Head of caudate nucleus (tissue), 42 donors: ENCODE measurements at places on chromosomes 3 and 15.

GRCh38 chr3:177335728-177336127 lies 138.4 kb upstream of the TBL1XR1 start:
- DNase-seq = no peak

- DNase-seq = no peak
These were observed 36.2 kb downstream of the ZNF589 start for GRCh38 chr3:48276911-48277641.

GRCh38 chr15:30973379-30973778 lies 18.0 kb downstream of the MTMR10 start:
- peak; percentile 51 for DNase-seq

GRCh38 chr15:41876007-41876406 lies 17.8 kb downstream of the SPTBN5 start:
- no peak for DNase-seq

DNA sequence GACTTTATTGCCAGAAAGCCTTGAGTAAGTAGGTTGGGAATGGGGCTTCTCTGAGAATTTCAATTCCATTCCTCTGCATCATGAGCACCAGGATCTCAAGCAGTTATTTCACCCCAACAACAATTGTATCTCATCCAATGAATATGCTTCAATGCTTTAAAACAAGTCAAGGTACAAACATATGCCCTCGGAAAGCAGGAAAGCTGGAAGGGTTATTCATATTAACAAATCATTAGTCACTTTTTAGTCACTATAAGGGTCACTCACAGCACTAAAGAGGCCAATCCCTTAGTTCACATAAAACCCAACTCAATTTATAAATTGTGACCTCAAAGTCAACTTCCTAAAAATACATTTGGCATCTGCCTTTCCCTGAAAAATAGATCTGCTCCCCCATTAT lies 16.2 kb downstream of the MB21D2 start:
- no peak for DNase-seq

- no peak for DNase-seq
These were observed 68.1 kb downstream of the SYNM start for GRCh38 chr15:99172989-99173388.

DNA sequence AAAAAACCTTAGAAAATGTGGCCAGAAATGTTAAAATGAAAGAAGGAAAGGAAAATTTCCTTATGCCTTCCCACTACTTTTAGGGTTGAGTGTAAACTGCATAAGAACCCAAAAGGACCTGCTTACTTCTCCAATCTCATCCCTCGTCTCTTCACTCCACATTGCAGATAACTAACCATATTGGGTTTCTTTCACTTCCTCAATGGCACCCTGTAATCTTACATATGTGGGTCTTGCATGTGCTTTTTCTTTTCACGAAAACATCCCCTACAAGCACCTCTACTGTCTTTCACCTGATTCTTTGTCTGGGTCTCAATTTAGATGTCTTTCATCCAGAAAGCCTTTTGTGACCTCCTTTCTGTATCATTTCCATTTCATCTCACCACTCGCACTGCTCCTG lies 23.1 kb downstream of the EOMES start:
- no peak for DNase-seq

DNA sequence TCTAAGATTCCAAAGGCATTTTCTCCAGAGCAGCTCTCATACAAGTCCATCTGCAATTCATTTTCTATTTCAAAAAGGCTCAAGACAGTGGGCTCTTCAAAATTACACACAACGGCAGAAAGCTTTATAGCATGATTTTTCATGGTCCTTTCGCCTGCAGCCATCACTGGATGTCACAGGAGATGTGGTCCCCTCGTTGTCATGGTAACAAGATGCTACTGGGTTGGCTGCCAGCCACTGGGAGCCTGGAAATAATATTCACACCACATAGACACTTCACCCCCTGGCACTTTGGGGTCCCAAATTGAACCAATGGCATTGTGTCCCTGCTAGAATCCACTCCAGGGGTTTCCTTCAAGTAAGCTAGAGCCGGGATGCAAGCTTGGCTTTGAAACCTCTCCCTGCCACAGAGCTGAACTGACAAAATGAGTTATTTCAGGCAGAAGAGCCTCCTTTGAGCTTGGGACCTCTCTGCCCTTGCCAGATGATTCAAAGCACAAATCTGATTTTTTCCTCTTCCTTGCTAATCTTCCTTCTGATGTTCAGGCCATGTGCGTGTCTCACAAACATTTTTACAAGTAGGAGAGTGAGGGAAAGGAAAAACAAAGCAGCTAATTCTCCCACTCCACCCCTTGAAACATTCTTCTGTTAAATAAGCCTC lies 512.6 kb upstream of the ADAMTS9 start:
- DNase-seq = no peak

- no peak for DNase-seq
These were observed 233.5 kb upstream of the WNT5A start for GRCh38 chr3:55720614-55721013.

GRCh38 chr3:101259485-101260341 lies 60.7 kb downstream of the IMPG2 start:
- DNase-seq = no peak

GRCh38 chr15:45106002-45106790 lies 7.8 kb downstream of the DUOX2 start:
- DNase-seq = no peak

DNA sequence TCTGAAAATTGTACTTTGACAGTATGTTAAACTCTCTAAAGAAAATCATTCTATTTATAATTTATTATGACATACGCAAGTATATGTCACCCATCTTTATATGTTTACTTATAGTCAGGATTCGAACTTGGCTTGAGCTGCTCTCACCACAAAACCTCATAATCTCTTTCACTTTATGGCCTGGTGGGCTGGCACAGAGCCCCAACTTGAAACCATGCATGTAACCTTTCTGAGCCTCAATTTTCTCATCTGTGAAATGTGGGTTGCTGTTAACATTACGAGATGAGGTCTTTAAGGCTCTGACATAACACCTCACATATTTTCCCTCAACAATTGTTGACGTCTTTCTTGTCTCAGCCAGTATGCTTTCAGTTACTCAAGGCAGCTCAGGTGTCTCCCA lies 69.4 kb upstream of the PFN2 start:
- DNase-seq = no peak

DNA sequence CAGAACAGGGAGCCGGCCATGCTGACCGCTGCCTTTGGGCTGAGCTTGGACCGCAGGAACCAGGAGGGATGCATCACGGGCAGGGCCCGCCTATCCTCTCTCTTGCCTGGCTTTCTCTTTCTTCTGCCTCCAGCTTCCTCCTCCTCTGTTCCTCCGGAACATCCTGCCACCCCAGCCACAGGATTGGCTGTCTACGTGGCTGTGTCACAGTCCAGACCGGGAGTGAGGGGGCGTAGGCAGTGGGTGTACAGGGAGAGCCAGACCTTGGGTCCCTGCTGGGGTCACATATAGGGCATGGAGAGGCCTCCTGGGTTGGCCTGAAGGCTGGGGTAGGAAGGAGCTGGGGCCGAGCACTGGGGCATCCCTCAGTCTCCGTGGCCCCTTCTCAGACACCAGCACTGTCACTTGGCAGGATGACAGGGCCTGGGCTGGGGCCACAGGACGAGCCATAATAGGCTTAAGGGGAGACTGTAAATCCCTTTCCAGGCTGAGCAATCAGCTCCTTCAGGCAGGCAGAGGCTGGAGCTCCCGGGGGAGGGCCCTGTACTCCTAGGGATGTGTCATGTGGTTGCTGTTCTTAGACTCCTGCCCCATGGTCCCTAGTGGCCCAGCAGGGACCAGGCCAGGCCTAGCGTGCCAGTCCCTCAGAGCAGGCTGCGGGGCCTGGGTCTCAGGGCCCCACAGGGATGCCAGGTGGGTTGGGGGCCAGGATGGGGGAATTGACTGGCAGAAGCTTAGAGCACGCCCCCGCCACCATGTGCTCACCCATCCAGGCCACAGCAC lies 25.4 kb downstream of the LINGO1 start:
- no peak for DNase-seq

DNA sequence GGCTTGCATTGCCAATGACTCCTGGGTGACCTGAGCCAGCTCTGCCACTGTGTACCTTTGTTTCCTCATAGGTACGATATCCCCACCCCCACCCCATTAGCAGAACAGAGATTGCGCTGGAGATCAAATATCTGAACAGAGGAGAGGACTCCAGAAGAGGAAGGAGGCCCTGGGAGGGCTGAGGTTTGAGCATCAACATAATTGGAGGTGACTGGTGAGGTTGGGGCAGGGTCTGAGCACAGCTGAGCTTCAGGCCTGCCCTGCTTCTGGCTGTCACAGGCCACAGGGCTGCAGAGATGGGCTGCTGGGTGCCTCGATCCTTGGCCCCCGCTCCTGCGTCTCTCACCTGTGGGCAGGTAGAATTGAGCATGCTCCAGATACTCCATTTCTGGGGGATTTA lies 21.3 kb upstream of the CACNA2D2 start:
- DNase-seq = no peak

- no peak for DNase-seq
These were observed 92.3 kb upstream of the TJP1 start for GRCh38 chr15:29914511-29914926.

DNA sequence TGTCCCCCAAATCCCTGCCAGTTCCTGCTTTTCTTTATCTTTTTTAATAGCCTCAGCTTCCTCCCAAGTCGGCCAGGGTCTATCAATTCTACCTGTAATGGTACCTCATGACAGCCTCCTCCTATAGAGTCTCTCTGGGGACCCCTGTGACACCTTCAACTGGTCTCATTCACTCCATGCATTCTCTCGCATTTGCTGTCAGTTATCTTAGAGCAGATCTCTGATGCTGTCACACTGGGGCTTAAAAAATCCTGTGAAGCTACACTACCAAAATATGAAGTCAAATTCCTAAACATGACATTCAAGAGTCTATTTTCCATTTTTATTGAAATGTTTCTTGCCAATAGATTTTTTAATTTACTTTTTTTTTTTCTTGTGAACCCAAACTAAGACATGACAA lies 5.5 kb downstream of the VPS39 start:
- DNase-seq = no peak

- no peak for DNase-seq
These were observed 4.0 kb upstream of the ITGA11 start for GRCh38 chr15:68435966-68436365.

GRCh38 chr3:194300382-194300758 lies 50.8 kb downstream of the CPN2 start:
- no peak for DNase-seq

DNA sequence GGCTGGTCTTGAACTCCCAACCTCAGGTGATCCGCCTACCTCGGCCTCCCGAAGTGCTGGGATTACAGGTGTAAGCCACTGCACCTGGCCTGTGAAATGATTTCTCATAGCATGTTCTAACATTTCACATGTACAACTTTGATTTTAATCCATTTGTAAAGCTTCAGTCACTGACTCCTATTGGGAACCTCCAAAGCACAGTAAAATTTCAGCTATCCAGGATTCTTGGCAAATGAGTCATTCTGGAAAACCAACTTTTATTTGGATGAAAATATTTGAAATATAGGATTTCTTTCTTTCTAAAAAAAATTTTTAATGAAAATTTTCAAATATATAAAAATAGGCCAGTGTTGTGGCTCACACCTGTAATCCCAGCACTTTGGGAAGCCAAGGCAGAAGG lies 2.7 kb upstream of the LMAN1L start:
- DNase-seq = no peak

GRCh38 chr15:82044373-82045178 lies 1.2 kb downstream of the MEX3B start:
- DNase-seq = no peak

- DNase-seq = no peak
These were observed 26.3 kb downstream of the DPH6 start for GRCh38 chr15:35519541-35520149.

DNA sequence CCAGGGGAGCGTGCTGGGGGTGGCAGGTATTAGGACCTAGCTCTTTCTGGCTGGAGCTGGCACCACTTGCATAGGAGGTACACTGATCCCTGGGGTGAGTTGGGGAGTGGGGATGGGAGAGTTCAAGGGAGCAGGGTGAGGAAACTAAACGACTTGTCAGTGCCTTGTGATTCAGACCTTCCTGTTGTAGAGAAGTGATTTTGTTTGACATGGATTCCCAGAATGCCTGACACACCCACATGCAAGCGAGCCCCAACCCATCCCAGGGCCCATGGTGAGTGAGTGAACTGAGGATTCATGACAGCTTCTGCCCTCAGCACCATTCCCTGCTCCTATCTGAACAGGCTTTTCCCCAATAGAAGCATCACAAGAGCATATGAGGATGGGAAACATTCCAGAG lies 15.6 kb upstream of the UBE2Q2 start:
- no peak for DNase-seq

- no peak for DNase-seq
These were observed 98.2 kb downstream of the SRGAP3 start for GRCh38 chr3:9151240-9151639.

GRCh38 chr15:59245559-59245958 lies 38.9 kb downstream of the LDHAL6B start:
- DNase-seq = no peak

- no peak for DNase-seq
These were observed 366.8 kb upstream of the ZNF385D start for GRCh38 chr3:22117751-22118346.

DNA sequence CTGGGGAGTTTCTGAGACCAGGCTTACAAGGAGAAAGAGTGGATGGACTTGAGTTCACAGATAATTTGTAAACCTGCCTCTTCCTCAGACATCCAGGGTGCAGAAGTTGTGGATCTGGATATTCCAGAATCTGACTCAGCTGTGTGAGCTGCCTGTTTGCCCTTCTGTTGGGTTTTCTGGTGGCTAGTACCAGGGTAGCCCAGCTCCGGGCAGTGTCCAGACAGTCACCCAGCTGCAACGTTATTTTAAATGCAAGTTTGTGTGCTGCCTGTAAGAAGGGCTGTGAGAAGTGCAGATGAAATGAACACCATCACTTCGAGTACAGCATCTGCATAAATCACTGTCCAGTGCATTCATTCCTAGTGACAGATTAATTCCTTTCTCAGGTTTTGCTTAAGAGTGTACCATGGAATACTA lies 1053.0 kb downstream of the TUSC7 start:
- no peak for DNase-seq

DNA sequence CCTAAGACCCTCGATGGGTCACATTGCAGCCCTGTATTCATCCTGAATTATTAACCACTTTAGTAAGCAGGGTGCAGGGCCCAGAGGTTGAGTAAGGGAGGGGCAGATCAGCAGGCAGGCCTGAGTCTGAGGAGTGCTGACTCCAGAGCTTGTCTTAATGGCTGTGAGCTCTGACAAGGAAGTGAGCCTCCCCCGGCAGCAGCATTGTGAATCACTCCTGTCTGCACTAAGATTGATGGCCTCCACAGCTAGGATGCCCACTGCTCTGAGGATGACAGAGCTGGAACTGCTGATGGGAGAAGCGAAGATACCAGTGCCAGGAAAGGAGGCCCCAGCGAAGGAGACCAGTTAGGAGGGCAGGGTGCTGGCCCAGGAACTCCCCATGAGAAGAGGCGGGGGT lies 46.5 kb upstream of the CCDC174 start:
- DNase-seq = no peak

- DNase-seq = no peak
These were observed 44.9 kb downstream of the CHCHD6 start for GRCh38 chr3:126748701-126749546.

GRCh38 chr3:123815981-123816380 lies 68.2 kb downstream of the MYLK start:
- DNase-seq = no peak

GRCh38 chr3:15470261-15470660 lies 42.9 kb downstream of the EAF1 start:
- DNase-seq = no peak

GRCh38 chr3:177460047-177460446 lies 262.8 kb upstream of the TBL1XR1 start:
- no peak for DNase-seq

GRCh38 chr3:146156095-146156494 lies 4.9 kb downstream of the PLOD2 start:
- peak; percentile 20 for DNase-seq
